ENCODE measurements at places on chromosomes 3 and 15.

DNA sequence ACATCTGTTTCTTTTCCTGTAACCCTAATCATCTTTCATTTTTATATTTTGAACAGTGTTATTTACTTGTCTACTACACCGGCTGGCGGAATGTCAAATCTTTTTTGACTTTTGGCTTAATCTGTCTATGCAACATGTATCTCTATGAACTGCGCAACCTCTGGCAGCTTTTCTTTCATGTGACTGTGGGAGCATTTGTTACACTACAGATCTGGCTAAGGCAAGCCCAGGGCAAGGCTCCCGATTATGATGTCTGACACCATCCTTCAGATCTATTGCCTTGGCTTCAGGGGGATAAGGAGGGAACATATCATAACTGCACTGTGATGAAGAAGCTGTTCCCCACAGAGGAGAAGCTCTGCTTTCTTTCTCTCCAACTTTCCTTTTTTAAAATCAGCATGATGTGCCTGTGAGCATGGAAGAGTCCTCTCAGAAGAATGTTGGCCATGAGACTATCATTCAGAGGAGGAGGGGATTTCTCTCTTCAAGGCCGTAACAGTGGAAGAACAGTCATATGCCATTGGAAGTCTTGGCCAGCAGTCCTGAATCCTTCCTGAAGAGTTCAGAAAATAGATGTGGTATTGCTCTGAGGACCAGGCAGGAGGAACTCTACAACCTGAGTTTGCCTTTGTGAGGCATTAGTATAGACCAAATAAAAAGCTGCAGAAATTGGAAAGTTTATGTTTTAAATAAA is 69.9 kb downstream of the SEC22A start:
- no peak for DNase-seq

GRCh38 chr3:151228666-151229040 is 25.6 kb upstream of the GPR171 start:
- DNase-seq: peak; percentile 20

DNA sequence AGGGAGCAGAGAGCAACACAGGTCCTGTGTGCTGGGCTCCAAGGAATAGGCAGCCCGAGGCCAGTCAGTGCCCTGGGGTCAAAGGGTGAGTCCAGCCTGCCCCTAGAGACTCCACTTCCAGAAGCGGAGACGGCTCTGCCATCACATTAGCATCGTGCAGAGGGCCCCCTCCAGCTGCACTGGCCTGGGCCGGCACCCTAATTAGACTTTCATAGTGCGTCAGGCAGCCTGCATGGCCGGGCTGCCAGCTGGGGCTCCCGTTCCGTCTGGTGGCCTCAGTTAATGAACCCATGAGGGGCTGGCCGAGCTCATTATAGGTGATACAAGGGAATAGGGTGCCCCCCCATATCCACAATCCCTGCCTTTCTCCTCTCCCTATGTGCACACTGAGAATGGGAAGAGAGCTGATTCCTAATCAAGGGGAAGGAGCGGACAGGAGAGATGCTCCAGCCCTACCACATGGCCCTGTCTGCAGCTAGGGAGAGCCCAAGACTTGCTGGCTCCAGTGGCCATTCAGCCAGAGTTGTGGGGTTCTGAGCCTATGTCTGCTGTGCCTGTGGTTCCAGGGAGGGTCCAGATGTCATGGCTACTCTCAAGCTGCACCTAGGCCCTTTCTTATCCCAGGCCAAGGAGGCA is 128.0 kb downstream of the SRGAP3 start:
- no peak for DNase-seq

DNA sequence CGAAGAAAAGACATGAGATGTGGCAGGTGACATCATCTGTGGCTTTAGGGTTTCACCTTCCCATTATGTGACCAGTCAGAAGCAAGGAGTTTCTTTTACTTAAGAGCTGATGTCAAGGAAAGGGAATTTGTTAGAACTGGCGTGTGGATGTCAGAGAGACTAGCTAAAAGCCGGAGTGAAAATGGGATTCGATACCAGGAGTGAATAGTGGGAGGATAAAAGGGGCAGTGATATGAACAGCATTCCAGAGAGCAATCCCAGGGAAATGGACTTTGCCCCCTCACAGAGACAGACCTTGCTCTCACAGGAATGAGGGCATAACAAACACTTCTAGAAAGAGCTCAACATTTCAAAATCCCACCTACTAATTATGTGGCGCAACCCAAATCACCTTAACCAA is 5.9 kb upstream of the FMN1 start:
- DNase-seq: no peak

- peak; percentile 52 for DNase-seq
Observed at GRCh38 chr3:13890377-13891016, 10.6 kb upstream of the WNT7A start.

GRCh38 chr3:129358772-129359371 is 69.6 kb downstream of the EFCAB12 start:
- no peak for DNase-seq

GRCh38 chr15:63938486-63939061 is 104.8 kb upstream of the HERC1 start:
- DNase-seq: no peak

DNA sequence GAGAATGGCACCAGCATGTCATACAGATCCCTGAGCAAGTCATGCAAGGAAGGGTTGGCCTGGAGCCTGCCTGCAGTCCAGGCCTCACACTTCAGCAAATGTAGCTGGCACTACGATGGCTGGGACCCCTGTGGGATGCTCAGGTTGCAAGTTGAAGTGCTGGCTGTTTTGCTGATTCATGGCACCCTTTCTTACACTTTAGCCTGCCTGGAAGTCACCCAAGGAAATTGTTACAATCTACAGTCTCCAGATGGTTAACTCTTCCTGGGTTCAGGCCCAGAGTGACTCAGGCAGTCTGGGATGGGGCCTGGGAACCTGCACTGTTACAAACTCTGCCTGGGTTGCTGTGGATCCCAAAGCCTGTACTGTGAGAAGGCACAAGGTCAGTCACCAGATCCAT is 91.0 kb upstream of the SLC6A11 start:
- no peak for DNase-seq

DNA sequence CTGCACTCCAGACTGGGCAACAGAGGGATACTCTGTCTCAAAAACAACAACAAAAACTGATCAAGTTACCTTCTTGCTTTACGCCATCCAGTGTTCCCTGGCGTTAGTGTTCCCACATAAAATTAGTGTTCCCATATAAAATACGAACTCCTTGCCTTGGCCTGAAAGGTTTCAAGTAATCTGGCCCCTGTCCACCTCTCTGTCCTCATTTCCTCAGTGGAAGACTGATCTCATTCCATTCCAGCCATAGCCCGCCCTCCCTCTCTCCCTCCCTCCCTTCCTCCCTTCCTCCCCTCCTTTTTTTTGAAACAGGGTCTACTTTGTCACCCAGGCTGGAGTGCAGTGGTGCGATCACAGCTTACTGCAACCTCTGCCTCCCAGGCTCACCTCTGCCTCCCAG is 2.8 kb upstream of the CAND2 start:
- DNase-seq: no peak

DNA sequence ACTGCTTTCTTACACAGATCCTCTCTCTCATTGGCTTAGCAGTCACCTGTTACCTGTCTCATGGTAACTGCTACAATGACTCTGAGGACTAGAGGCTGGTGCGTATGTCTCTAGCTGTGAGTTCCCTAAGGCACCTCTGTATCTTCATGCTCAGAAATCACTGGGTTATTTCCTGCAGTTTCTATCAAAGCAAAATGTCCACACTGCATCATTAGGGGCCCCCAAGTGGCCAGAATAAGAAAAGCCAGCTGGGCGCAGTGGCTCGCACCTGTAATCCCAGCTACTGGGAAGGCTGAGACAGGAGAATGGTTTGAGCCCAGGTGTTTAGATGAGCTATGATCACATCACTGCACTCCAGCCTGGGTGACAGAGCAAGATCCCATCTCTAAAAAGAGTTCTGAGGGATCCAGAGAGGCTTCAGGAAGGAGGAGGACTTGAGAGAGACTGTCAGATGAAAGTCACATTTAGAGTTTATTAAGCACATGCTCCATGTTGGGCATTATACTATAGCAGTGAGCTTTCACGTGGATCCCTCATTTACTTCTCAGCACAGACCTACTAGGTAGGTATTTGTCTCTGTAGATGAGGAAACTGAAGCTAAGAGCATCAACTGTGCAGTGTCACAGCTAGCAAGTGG is 2.3 kb upstream of the VPS18 start:
- DNase-seq: peak; percentile 35

GRCh38 chr3:168613151-168613550 is 517.4 kb upstream of the GOLIM4 start:
- DNase-seq: no peak

DNA sequence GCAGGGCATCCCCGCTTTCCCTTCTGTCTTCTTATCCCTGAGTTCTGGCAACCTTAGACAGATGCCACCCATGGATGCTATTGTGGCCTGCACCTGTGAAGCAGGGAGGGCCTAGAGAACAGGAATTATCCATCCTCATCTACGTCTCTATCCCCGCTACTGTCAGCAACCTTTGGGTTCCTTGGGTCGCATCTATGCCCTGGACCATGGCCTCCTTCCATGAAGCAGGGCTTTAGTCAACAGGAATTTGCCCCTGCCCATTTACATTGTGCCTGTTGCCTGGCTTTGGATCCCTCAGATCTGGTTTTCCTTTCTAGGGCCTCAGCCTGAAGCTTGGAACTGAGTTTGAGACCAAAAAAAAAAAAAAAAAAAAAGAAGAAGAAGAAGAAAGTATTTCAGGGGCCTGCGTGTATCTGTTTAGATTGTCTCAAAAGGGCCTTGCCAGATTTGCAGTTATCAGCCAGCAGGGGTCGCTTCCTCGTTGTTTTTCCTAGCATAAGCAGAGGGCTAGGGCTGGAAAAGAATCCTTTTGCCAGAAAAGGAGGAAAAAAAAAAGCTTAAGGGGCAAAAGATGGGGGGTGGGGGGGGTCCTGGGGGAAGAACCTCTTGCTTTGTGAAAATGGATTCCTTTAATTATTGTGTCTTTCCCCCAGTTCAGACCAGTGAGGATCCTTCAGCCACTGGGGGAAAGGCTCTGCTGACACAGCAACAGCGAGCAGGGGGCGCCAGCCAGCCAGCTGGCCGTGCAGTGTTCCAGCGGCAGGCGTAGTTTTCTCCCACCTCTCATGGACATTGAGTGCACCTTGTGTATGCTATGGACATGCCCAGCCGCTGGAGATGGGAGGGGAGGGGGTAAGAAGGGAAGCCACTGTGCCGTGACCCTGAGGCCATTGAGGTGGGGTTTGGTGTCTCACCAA is 65.7 kb upstream of the ALDH1L1 start:
- no peak for DNase-seq

DNA sequence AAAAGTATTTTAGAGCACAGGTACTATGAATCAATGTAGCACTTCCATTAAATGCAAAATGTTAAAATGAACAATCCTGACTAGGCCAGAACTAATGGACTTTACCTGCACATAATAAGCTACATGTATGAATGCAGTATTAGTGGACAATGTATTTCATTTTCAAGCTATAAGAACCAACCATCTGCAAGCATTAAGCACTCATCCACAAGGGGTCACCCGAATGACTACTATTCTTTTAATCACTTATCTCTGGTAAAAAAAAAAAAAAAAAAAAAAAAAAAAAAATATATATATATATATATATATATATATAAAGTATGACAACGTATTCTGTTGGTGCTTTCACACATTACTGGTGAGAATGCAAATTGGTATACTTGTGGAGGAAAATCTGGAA is 7.2 kb downstream of the HERC1 start:
- no peak for DNase-seq

DNA sequence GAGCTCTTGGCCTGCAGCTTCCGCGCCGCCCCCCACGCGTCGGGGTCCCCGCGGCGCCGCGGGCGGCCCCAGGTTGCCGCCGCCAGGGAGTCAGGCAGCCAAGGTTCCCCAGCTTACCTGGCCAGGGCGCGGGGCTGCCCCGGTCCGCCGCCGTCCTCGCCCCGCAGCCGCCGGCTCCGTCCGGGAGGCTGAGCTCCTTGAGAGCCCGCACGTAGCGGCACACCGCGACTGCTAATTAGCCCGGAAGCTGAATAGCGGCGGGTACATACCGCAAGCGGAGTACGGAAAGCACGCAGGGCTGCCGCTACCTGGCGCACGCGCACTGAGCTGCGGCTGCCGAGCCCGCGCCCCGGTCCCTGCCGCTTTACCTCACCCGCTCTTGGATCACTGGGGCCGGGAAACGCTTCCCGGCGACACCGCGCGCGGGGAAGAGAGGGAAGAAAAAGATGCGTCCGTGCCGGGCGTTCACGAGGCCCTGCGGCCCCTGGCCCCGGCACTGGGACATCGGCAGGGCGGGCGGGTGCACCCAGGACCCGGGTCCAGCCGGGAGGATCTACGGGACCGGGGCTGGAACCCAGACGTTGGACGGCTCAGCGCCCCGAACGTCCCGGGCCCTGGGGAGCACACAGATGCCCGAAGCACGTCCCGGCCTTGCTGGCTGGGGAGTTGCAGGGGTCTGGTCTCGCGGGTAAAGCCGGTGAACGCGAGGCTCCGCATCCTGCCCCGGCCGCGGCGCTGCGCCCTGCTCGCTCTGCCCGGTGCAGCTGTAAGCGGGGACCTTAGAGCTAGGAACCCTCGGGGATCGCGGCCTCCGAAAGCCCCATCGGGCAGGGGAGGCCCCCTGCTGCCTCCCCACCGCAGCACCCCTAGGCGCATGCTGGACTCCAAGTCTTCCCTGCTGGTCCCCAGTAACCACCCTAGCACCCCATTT is at the start of gene GOLGA8B:
Gene GOLGA8B, minus strand, starts transcription at position 253 of the 931 bp plus-strand sequence. CDS start 47,739 bp downstream, outside the sequence.
- DNase-seq: peak; percentile 66

GRCh38 chr3:141093971-141094684 is 43.0 kb downstream of the SPSB4 start:
- DNase-seq: peak; percentile 46

DNA sequence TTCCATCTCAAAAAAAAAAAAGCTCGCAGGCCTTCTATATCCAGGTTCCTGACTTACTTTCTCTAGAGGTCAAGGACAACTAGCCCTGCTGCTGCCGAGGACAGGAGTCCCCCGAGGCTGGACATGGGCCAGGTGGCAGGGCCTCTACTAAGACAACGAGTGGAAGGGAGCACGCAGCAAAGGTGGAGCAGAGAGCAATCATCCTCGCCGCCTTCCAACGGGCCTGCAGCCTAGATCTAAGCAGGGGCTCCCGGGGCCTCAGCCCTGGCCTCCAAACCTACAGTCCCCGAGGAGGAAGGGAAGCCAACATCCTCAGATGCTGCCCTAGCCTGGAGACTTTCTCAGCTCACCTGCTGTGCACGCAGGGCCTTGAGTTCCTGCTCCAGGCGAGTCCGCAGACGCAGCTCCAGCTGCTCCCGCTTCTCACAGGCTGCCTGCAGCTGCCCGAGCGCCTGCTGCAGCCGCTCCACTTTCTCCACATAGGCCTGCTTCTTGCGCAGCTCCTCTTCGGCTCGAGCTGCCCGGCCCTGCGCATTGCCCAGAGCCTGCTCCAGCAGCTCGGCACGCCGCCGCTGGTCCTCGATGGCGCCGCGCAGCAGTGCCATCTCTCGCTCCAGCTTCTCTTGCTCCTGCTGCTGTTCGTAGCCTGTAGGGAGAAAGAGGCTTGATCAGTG is 12.9 kb downstream of the AMOTL2 start:
- DNase-seq: no peak
